ENCODE measurements at places on chromosomes 13 and 19.

DNA sequence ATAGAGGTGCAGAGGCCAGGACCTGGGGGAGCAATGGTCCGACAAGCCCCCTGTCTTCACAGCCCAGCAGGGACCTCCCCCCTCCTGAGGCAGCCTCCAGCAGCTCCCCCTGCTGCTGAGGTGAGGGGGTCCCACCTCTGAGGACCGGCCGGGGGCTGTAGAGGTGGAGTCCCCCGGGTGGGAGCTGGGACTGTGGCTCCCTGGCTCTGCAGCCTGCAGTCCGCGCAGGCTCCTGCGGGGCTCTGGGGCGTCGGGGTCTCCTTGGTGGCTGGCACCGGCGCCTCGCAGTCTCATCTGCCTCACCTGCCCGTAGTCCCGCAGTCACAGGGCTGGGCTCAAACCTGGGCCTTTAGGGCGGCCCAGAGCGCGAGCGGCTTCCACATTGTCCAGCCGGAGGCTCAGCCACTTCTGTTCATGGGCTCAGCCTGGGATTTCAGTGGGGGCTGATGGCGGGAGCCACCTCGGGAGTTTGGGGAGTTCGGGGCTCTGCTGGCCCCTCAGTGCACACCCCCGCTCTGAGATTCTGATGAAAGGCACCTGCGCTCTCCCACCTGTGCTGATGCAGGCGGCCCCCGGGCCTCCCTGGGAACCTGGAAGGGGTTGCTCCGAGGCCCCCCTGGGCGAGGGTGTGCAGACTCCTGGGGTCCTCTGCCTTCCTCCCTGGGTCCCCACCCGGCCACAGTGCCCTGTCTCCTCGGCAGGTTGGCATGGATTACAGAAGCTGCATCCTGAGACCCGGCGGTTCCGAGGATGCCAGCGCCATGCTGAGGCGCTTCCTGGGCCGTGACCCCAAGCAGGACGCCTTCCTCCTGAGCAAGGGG, 7.0 kb upstream of the ZNF554 start:
- no peak for DNase-seq

DNA sequence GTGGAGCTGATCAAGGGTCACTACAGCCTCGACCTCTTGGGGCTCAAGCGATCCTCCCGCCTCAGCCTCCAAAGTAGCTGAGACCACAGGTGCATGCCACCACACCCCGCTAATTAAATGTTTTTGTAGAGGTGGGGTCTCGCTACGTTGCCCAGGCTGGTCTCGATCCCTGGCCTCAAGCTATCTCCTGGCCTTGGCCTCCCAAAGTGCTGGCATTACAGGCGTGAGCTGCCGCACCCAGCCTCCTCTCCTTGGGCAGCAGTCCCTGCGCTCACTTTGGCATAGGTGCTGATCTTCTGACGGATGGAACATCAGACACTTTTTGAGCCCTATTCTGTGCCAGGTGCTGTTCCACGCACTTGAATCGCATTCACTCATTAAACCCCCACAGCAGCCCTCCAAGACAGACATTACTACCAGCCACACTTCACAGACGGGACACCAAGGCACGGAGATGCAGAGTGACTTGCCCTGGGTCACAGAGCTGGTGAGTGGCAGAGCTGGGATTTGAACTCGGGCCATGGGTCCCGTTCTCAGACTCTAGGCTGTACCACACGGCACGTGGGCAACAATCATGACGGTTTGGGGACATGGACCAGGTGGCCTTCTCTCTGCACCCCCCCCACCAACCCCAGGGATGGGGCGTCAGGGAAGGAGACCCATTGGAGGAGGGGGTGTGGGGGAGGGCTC, 3.2 kb downstream of the MEIS3 start:
- no peak for DNase-seq

- DNase-seq: no peak
These were observed 74.2 kb downstream of the IRS2 start for GRCh38 chr13:109712124-109712722.

DNA sequence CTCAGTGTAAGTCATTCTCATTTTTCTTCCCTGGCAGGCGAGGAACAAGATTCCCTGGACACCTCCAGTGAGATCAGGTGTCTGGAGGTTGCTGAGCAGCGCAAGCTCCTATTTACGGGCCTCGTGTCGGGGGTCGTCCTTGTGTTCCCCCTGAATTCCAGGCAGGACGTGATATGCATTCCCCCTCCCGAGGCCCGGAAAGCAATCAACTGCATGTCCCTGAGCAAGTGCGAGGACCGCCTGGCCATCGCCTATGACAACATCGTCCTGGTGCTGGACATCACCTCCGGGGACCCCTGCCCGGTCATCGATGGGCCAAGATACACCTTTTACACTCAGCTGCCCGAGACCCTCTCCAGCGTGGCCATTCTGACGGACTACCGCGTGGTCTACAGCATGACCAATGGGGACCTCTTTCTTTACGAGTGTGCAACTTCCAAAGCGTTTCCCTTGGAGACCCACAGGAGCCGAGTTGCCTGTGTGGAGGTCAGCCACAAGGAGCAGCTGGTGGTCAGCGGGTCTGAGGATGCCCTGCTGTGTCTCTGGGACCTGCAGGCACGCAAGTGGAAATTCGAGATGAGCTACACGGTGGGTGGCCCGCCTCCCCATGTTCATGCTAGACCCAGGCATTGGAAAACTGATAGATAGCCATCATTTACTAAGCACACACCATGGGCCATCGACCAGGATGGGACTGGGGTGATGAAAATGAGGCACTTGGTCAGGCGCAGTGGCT, 21.5 kb upstream of the SIN3B start:
- DNase-seq: no peak

- no peak for DNase-seq
These were observed 22.3 kb upstream of the LAMP1 start for GRCh38 chr13:113274721-113275120.

GRCh38 chr19:2048959-2049740, 1.9 kb downstream of the MKNK2 start:
- no peak for DNase-seq

- peak; percentile 61 for DNase-seq
These were observed 81.4 kb downstream of the IRS2 start for GRCh38 chr13:109704771-109705635.

- no peak for DNase-seq
These were observed 10.9 kb downstream of the RFX1 start for GRCh38 chr19:13995017-13995728.

DNA sequence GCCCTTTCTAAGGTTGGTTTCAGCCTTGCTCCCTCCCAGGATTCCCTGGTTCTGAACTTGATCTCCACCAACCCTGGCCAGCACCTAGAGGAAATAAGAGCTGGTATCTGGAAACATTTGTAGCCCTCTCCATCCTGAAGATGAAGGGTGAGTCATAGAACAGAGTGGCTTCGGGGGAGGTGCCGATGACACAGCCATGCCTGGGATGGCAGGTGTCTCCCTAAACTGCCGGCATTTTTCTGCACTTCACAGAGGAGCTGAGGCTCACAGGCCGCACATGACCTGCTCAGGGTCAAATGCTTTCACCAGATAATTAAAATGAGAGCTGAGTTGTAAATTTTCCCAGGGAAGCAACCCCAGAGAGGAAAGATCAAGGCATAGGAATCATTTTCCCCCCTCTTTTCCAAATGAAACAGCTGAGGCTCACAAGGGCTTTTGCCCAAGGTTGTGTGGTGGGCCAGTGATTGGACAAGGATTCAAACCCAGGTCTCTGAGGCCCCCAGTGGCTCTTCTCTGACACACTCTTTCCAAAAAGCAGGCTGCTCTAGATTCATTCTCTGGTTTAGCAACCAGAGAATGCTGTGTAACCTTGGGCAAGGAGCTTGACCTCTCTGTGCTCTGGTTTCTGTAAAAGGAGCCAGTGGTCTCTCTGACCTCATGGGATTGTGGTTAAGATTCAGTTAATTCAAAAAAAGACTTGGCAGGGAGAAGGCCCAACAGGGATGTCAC, 1.2 kb upstream of the SLC25A42 start:
- DNase-seq: no peak

- no peak for DNase-seq
These were observed 10.3 kb downstream of the DYRK1B start for GRCh38 chr19:39823686-39824085.

GRCh38 chr19:19192078-19192882, at the start of the genes BORCS8 and RFXANK:
TSS of gene BORCS8 (minus strand) at chr19:19192152. CDS start at chr19:19192117, 35 bp downstream.
TSS of gene RFXANK (plus strand) at chr19:19192258. CDS start at chr19:19193947, 1,689 bp downstream.
- peak; percentile 99 for DNase-seq

DNA sequence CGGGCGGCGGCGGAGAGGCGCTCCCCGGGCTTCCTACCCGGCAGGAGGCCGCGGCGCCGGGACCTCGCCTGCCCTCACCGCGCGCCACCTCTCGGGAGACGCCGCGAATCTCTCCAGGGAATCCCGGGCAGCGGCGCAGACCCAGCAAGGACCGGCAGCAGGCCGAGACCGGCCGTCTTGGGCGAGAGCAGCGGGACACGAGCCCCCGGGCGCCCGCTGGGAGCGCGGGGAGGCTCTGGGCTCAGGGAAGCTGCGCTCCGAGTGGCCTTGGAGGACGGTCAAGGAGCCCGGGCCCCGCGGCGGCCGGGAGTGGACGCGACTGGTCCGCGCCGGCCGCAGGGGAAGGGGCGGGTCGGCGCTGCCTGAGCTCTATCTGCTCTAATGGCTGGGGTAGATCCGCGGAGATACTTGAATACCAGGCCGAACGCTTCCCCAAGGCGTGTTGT, 14.7 kb downstream of the CDX2 start:
- no peak for DNase-seq

DNA sequence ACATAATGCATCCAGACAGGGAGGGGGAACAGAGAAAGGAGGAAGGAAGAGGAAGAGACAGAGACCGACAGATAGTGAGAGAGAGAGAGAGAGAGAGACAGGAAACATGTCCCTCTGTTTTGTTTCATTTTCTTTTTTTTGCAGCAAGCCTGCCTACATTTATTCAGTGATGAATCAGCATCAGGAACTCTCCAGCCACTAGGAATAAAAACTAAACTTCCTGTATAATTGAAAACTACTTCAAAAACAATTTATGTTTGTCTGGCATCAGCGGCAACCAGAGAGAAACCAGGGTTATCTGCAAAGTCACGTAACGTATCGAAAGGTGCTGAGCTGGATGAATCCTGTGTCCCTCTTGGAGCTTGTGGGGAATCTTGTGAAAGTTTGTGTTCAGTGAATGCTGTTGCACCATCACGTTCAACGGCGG, 148.6 kb upstream of the SOX21 start:
- DNase-seq: no peak

- DNase-seq: no peak
These were observed 22.5 kb downstream of the CPB2 start for GRCh38 chr13:46082324-46082723.

DNA sequence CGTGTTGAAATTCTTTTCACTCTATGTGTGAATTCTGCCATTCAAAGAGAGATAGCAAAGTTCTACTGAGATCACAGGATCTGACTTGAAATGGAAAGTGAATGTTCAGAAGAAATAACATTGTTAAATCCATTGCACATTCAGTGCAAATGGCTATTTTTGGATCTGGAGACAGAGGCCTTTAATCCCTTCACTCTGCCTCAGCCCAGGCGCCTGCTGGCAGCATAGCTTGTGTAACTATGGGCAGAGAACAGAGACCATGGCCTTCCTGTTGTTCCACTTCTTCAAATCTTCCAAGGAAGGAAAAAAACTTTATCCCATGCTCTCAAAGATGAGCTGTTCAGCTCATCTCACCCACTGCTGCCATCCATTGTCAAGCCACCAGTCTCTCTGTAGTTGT, 265.4 kb downstream of the LMO7 start:
- no peak for DNase-seq

GRCh38 chr19:48556163-48556562, 4.2 kb downstream of the SULT2B1 start:
- no peak for DNase-seq

- no peak for DNase-seq
These were observed 51.1 kb downstream of the GARRE1 start for GRCh38 chr19:34305221-34306083.

- no peak for DNase-seq
These were observed 12.3 kb downstream of the FAM187B start for GRCh38 chr19:35216016-35216832.

DNA sequence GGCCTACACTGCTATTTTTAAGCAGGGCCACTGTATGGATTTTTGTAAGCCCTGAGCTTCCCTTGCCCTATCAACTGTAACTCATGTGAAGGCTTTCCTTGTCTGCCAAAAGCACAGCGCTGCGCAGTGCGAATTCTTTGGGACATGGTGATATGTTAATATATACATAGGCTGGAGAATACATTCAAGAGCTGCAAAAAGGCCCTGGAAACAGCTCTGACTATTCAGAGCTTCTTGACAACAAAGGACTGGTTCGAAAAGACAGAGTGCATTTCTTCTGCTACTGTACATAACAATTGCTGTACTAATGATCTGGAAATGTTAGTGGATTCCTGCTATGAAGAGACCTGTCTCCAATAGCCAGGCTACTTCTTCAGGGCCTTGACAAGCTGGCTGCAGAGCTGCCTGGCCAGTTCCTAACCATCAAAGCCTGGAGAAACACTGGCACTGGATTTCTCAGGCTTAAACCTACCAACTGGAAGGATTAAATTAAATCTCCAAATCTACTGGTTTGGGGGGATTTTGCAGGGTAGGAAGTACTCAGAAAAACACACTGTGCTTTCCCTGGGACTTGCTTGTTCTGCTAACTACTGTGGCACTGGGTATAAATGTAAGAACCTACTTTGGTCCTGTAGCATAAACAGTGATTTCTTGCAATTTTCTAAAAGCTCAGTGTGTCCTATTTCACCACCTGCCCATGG, 246.9 kb downstream of the DNAJC15 start:
- no peak for DNase-seq

DNA sequence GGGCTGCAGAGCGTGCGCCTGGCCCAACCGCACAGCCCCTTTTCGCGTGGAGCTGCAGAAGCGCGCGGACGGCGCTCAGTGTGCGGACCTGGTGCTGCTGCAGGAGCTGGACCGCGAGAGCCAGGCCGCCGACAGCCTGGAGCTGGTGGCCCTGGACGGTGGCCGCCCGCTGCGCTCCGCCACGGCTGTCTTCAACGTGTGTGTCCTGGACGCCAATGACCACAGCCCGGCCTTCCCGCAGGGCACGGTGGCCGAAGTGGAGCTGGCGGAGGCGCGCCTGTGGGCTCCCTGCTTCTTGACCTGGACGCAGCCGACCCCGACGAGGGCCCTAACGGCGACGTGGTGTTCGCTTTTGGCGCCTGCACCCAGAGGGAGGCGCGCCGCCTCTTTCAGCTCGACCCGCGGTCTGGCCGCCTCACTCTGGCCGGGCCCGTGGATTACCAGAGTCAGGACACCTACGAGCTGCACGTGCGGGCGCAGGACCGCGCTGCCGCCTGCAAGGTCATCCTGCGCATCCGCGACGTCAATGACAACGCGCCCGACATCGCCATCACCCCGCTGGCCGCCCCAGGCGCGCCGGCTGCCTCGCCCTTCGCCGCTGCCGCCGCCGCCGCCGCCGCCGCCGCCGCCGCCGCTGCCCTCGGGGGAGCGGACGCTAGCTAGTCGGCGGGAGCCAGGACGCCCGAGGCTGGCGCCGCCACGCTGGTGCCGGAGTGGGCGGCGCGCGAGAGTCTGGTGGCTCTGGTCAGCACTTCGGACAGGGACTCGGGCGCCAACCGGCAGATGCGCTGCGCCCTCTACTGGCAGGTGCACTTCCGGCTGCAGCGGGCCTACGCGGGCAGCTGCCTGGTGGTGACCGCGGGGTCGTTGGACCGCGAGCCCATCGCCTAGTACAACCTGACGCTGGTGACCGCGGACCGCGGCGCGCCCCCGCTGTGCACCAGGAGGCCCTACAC, 172.2 kb downstream of the OLFM4 start:
- no peak for DNase-seq

All from NCI-H2081 (cell line).